Left kidney (tissue), 8 donors: ENCODE measurements at places on chromosomes 3 and 15.
A peak's percentile ranks its signal among the peaks of the same experiment; 100 is the strongest.

GRCh38 chr3:174907027-174907426 is 47.9 kb downstream of the NAALADL2 start:
- DNase-seq = no peak

GRCh38 chr3:141816958-141817357 is 53.8 kb downstream of the GRK7 start:
- DNase-seq = no peak

DNA sequence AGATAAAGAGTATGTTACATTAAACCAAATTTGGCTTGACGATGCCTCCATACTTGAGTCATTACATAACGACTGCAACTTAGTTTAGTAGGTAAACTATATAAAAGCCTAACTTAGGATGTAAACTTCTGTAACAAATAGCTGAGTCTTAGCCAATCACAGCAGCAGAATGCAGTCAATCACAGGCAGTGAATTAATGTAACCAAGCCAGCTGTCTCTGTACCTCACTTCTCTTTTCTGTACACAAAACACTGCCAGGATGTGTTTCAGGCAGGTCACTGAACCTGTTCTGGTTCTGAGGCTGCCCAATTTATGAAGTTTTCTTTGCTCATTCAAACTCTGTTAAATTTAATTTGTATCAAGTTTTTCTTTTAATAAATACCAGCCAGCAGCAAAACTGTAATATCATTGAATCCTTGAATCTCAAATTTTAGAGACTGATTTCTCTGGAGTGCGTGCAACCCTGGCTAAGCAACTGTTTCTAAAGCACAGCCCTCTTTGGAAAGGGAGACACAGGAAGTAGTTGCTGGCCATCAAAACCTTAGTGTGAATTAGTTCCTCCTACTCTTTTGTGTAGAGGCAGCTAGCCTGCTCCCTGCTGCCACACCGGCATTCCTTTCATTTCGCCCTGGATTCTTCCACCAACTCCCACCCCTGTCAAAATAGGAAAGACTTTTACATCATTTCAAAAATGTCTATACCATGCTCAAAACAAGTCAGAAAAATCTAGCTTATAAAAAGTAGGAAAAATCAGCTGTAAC is 15.2 kb downstream of the RFTN1 start:
- no peak for DNase-seq

DNA sequence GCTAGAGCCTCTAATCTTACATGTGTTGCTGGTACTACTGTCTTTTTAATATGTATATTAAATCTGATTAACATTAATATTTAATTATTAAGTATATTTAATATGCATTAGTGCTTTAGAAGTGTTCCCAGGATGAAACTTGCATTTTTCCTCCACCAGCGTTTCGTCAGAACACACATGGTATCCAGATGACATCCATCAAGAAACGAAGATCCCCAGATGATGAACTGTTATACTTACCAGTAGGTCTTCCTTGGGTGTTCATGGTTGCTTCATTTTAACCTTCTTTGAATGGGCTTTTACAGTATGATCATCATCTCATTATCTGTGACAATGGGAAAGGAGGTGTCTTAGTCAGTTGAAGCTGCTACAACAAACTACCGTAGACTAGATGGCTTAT is 238.0 kb downstream of the TP63 start:
- no peak for DNase-seq

DNA sequence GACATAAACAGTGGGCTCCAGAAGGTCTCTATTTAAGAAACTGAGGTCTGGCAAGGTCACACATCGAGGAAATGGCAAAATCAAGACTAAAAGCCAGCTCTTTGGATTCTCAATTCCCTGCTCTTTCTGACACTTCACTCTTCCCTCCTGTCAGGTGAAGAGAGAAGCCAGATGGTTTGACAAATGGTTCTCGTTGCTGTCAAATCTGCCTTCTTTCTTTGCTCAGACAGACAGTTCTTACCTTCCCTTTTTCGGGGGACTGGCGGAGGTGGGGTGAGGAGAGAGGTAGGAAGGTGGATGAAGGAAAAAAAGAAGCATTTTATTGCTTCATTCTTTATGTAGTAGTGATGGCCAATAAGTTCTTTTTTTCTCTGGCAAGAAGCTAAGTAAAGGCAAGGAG is 133.4 kb downstream of the LPP start:
- DNase-seq = no peak

- DNase-seq = peak; percentile 76
Observed at GRCh38 chr15:101613130-101614000, 38.8 kb downstream of the TM2D3 start.

DNA sequence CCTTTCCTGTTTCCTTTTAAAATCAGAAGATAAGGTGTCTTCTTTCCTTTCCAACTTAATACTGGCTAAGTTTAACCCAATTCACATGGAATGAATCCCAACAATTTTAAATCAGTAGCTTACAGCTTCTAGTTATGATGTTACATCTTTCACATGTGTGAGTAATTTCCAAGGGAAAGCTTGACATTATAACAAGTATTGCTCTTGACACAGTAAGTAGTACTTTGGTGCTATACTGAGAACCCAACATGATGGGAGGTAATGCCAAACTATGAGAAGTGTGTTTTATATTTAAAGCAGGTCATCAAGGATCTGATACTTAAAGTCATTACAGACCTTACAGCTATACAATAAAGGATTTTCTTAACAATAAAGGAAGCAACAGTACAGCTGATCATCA is 29.1 kb downstream of the RABL3 start:
- no peak for DNase-seq
